ENCODE measurements at places on chromosomes 2 and 18.

GRCh38 chr18:29174891-29175290 is 998.0 kb upstream of the CDH2 start:
- DNase-seq, result no peak

- no peak for DNase-seq
These were observed 6.5 kb downstream of the SLC66A3 start for GRCh38 chr2:11161747-11162146.

GRCh38 chr18:34977838-34978532 is 63.2 kb upstream of the MAPRE2 start:
- no peak for DNase-seq

DNA sequence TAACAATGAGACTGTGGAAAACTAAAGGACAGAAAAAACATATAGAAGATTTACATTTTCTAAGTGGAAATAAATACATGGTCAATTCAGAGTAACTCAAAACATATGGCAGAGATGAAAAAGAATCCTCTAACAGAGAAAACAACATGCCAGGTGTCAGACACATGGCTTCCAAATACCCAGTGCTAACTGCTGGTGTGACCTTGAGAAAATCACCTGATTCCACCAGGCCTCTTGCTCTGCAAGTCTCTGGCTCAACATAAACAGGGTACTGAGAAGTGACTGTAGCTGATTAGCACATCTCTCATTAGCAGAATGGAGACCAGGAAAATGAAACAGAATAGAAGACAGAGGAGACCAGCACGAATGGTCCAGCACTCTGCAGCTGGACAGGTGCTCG is 210.8 kb downstream of the HNMT start:
- no peak for DNase-seq

DNA sequence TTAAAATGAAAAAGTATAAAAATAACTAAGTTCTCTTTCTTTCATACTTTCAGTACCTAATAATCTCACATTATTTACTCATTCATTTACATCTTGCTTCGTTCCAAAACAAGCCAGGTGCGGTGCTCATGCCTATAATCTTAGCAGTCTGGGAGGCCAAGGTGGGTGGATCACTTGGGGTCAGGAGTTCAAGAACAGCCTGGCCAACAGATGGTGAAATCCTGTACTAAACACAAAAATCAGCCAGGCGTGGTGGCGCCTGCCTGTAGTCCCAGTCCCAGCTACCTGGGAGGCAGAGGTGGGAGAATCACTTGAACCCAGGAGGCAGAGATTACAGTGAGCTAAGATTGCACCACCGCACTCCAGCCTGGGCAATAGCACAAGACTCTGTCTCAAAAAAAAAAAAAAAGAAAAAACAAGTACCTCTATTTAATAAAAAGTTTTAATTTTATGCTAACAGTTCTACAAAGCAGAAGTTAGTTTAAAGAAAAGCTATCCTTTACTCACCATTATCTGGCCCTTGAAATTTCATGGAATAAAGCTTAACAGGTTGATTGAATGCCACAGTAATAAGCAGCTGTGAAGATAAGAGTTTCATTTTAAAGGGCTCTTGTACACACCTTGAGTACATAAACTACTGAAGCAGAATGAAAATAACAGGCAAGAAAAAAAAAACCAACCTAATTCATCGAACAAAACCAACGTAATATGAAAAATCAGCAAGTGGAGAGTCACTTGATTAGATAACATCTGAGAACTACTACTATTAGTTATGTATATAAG is 22.5 kb downstream of the TXNL1 start:
- DNase-seq, result no peak

DNA sequence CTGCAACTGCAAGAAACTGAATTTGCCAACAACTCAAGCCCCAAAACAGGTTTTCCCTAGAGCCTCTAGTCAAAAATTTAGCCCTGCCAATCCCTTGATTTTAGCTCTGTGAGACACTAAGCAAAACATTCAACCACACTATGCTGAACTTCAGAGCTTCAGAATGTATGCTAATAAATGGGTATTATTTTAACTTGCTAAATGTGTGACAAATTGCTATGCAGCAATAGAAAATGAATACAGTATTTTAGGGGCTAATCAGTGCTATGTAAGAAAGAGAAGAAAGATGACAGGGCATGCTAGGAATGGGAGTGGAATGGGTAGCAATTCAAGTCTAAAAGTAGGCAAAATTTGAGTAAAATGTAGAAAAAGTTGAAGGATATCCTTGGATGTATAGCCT is 223.9 kb upstream of the NOL4 start:
- no peak for DNase-seq

DNA sequence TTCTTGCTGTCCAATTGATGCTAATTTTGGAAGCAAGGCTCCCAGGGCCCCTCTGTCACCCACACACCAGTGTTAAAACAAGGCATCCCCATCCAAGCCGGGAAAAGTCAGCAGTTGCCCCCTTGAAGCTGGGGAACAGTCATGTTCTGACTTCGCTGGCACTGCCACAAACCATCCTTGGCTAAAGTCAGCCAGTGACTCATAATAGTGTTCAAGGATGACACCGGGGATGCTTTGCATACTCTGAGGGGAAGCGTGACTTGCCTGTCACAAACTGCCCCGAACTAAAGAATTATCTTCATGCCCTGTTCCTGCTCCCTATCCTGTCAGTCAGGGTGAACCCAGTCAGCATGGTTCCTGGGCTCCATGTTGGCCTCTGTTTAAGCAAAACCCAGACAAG is 37.0 kb downstream of the TGFA start:
- DNase-seq, result no peak

GRCh38 chr2:184927040-184927439 is 328.7 kb downstream of the ZNF804A start:
- no peak for DNase-seq

DNA sequence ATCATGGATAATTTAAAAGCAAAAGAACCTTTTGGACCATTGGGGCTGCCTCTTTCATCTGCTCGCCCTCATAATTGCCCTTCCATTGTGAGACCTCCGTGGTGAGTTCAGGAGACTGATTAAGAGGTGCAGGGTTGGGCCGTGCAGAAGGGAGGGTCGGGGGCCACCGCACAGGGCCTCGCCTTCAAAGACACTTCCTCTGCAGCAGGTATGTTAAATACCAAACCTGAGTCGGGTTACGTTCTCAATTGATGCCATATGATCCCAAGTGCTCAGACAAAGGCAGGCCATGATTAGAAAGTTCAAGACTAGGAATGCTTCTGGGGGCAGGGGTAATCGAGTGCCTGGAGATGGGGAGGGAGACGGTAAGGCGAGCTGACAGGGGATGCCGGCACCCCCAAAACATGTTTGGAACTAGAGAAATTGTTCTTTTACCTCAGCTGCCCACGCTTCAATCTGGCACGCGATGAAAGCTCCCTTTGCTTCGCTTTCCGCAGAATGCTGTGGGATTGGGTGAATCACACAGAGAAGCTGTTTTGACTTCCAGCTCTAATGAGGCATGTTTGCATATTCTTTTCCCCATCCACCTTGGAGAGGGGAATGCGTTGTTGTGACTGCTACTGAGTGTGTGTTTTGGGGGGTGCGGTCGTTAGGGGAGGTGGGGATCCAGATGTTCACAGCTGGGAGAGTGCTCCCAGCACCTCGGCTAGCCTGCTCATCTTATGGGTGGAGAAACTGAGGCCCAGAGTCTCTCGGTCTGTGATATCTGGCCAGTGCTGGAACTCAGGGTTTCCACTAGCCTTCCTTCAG is 309.1 kb downstream of the MYCN start:
- no peak for DNase-seq

DNA sequence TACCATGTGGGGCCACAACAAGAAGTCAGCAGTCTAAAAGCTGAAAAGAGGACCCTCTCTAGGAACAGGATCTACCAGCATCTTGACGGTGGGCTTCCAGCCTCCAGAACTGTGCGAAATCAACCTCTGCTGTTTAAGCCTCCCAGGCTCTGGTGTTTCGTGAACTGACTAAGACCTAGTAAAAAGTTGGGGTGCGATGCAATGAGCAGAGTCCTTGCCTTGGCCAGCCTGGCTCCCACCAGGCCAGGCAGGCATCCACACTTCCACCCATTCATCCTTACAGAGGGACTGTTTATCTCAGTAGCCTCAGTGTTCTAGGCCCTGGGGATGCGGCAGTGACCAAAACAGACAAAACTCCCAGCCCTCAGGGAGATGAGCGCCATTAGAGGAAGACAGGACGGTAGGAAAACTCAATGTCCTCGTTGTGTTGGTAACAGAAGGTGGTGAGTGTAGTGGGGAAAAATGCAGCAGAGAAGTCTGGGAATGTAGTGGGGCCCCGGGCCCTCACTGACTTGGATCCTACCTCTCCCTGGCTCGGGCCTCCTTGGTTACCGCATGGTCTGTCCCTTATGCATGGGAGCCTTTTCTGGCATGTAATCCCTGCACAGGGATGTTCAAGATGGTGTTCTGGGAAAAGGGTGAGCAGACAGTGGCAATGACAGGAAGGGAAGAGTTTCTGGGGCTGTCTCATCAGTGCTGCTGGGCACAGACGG is 271.8 kb upstream of the HS6ST1 start:
- no peak for DNase-seq

DNA sequence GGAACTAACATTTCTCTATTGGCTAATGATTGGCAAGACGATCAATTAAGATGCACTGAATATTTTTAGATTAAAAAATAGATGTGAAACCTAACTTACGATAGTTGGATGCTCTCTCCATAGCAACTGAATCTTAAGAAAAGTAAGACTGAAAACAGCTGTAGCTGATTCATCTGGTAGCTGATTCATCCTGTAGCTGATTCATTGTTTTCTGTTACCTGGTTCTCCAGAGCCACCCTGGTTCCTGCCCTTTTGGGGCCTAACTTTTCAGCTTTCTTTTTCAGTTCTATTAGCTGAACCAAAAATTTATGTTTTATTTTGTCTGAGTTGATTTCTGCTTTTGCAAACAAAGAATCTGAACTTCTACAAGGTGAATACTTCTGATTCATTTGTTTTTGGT is 22.7 kb upstream of the SPR start:
- DNase-seq, result no peak

GRCh38 chr18:27749194-27749593 is 427.7 kb downstream of the CDH2 start:
- DNase-seq, result no peak

- DNase-seq, result no peak
These were observed 152.8 kb downstream of the TMEM18 start for GRCh38 chr2:524442-524841.

DNA sequence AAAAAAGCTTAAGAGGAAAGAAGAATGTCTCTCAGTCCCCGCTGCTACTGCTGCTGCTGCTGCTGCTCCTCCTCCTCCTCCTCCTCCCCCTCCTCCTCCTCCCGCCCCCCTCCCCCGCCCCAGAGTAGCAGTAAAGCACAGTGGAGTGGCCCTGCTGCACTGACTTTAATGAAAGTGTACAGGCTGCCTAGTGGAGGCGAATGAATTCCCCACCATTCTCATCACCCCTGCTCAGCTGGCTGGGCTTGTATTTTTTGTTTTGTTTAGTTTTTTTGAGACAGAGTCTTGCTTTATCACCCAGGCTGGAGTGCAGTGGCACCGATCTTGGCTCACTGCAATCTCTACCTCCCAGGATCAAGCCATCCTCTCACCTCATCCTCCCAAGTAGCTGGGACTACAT is 34.3 kb downstream of the GORASP2 start:
- DNase-seq, result no peak

DNA sequence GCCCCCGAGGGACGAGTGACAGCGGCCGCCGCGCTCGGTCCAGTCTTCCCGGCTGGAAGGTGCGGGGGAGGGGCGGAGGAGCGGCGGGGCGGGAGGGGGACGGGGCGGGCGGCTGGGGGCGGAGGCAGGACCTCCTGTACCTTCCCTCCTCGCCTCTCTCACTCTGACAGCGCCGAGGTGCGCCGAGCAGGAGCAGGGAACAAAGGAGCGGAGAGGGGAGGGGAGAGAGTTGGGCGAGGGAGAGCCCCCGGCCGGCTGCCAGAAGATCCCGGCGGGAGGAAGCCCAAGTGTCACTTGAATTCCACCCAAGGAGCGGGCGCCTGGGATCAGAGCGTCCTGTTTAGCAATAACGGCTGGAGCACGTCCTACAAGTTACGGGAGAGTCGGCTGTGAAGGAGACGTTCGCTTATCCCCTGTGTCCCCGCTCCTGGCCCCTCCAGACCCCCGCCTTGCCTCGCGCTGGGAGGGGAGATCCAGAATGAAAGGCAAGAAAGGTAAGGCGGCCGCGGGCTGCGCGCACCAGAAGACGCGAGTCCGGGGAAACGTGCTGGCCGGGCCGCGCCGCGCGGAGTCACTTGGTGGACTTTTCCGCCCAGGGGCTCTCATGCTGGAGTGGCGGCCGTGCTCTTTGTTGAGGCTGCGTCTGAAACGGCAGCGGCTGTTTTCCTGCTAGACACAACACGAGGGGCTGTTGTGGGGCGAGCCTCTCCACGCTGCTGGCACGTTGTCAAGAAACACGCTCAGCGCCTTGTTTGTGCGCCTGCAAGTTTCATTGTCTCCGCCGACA is at the start of gene TGIF1:
TGIF1 (plus strand) TSS at position 161 of the 787 bp plus-strand sequence; CDS start at position 479, 318 bp downstream.
- no peak for DNase-seq

DNA sequence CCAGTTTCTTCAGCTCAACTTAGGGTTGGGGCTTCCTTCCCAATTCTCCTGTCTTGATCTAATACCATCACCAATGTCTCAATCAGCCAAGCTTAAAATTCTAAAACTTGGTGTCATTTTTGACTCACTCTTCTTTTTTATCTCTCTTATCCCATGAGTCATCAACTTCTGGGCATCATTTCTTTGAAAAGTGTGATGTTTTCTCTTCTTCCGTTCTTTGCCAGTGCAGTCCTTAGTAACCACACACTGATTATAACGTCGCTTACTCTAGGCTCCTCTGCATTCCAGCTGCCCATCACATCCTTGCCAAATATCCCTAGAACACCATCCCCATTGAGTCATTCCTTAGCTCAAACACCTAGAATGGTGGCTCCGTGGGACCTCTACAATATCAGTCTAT is 27.4 kb upstream of the MRO start:
- no peak for DNase-seq

GRCh38 chr2:118709786-118710185 is 137.7 kb downstream of the EN1 start:
- no peak for DNase-seq

DNA sequence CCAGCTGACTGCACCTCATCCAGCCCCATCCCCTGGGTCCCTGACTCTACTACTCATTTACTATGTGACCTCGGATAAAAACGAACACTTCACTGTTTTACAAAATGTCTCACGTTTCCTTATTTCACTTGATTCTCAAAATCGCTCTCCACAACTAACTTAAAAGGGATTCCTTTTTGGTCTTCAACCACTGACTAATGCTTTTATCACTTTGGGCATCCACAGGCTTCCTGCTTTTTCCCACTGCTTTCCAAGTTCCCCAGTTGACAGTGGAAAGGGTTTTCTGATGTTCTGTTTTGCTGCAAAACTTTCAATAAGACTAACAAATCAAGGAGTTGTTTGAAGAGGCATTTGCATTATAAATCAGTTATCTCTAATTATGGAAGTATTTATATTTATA is 24.1 kb downstream of the EIF2AK3 start:
- no peak for DNase-seq

GRCh38 chr2:236252602-236253001 is 11.6 kb downstream of the ASB18 start:
- DNase-seq, result no peak

- DNase-seq, result peak; percentile 27
These were observed 29.8 kb downstream of the CDC42EP3 start for GRCh38 chr2:37641582-37642171.

- DNase-seq, result no peak
These were observed 27.6 kb upstream of the DNAH7 start for GRCh38 chr2:196096264-196096663.

GRCh38 chr18:60935041-60935910 is 398.0 kb upstream of the CDH20 start:
- DNase-seq, result no peak
